ENCODE measurements at places on chromosomes 12 and 14.

GRCh38 chr12:101650346-101651117, 46.9 kb upstream of the CHPT1 start:
- DNase-seq, result no peak

GRCh38 chr14:26132061-26132645, 465.7 kb downstream of the NOVA1 start:
- no peak for DNase-seq

GRCh38 chr12:11071414-11071813, 9.3 kb upstream of the TAS2R46 start:
- DNase-seq, result no peak

DNA sequence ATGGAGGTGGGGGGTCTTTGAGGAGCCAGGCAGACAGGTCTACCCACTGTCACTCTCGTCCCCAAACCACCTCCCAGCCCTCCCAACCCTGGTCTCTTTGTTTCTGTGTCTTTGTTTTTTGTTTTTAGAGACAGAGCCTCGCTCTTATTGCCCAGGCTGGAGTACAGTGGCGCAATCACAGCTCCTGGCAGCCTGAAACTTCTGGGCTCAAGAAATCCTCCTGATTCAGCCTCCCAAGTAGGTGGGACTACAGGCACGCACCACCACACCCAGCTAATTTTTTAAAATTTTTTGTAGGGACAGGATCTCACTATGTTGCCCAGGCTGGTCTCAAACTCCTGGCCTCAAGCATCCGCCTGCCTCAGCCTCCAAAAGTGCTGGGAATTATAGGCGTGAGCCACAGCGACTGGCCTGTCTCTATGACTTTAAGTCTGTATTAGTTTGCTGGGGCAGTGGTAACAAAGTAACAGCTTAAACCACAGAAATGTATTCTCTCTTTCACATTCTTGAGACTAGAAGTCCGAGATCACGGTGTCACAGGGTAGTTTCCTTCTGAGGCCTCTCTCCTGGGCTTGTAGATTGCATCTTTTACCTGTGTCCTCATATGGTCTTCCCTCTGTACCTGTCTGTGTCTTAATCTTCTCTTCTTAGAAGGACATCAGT, 26.1 kb downstream of the DTX1 start:
- DNase-seq, result no peak

GRCh38 chr12:59151243-59151642, 230.9 kb upstream of the LRIG3 start:
- DNase-seq, result no peak

DNA sequence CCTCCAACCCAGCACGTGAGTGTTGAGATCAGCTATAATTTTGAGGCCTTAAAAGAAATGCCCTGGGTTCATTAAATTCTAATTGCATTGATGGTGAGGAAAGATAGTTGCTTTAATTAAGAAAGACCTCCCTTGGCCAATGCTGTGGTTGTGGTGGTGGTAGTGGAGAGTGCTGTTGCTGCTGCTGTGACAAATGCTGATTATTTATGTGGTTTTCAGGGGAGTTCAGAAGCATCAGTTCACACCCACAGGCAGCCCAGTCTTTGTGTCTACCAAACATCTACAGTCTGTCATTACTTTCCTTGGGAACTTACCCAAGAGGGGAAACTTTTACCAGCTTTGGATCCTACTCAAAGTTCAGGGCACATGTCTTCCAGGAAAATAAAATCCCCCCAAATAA, 178.4 kb upstream of the PARP11 start:
- DNase-seq, result no peak

DNA sequence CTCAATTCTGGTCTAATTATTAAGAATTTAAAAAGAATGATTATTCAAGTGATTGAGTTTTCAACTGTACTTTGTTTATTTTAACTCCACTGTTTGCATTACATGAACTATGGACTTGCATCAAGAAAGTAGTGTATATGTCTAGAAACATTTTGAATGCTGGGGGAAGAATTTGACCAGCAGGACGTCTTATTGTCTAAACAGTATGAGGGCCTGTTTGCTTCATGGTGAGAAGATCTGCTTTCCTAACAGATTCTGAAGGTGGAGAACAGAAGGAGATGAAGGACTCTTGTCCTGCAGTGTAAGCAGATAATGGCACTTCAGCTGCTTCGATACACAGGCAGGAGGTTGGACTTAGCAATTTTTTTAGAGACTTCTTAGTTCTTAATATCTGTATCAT, 176.0 kb downstream of the DACT1 start:
- DNase-seq, result no peak

DNA sequence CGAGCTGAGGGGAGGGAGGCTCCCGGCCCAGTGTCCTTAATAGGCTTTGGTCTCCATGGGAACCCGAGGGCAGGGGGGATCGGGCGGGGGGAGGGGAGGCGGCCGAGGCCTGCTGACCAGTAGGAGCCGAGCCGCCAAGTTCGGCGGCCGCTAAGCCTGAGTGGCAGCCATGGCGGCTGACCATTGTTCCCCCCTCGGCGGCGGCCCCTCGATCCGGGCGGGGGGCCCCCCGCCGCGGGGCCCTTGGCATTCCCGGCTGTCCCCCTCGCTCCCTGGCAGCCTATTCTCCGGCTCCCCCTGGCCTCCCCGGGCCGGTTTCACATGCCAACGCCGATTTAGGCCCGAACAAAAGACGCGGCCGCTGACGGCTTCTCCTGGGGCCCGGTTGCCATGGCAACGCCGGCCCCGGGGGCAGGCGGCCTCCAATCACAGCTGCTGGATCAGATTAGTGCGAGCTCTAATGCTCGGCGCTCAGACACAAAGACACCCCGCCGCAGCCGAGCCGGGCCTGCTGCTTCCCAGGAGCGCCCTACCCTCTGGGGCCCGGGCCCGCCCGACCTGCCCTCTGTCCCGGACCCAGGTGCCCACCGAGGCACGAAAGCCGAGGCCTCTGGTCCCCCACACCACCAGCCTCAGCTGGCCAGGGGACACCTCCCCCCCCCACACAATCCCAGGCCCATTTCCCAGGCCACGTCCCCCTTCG, 7.3 kb downstream of the MSI1 start:
- DNase-seq, result peak; percentile 98

- no peak for DNase-seq
Observed at GRCh38 chr14:26191123-26191522, 406.7 kb downstream of the NOVA1 start.

GRCh38 chr12:57261428-57261865, 10.5 kb upstream of the STAC3 start:
- peak; percentile 11 for DNase-seq

DNA sequence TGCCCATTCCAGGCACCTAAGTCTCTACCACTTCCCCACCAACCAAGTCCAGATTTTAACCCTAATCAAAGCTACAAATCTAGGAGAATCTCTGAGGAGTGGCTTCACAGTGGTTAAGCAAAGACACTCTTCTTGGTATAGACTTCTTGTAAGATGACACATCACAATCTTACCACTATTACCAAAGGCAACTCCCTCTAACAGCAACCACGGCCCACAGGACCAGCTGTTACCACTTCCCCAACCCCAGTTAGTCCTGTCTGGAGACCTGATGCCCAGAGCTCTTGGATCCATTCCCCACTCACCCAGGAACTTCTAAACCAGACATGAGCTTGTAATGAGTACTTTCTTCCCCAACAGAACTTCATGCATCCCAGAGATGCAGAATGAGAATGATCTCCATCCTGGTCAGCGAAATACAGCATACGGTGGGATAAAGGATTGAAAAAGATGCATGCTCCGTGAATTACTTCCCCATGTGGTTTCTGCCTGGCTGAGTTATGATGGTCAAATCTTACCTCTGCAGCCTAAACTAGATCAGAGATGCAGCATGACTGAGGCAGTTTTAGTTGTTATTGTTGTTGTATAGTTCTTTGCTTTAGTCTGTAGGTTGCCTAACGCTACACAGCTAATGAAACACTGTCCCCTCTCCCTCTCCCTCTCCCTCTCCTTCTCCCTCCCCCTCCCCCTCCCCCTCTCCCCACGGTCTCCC, 87.7 kb upstream of the FOXN3 start:
- no peak for DNase-seq
